ENCODE measurements at places on chromosomes 5 and 9. TPM values are rescaled to one million over a fixed set of nuclear protein-coding genes. Genes with fewer than 3 reads are reported as not detected.

GRCh38 chr5:16687898-16688297 lies 71.1 kb upstream of the RETREG1 start:
- 0 out of 2 replicates have a peak, but pooled peaks cover 3% of the 10 kb centered on the region for H3K36me3 ChIP-seq
- DNase-seq = no peak
- H3K27me3 ChIP-seq = no peaks in the 10 kb centered on the region
- no peak overlapping the region for H3K4me3 ChIP-seq
- H3K27ac ChIP-seq = no peak overlapping the region

- no peak overlapping the region for H3K27ac ChIP-seq
- H3K4me1 ChIP-seq = no peaks in the 10 kb centered on the region
- H3K36me3 ChIP-seq = no peaks in the 10 kb centered on the region
These were observed 15.6 kb upstream of the NREP start for GRCh38 chr5:111772456-111773122.

DNA sequence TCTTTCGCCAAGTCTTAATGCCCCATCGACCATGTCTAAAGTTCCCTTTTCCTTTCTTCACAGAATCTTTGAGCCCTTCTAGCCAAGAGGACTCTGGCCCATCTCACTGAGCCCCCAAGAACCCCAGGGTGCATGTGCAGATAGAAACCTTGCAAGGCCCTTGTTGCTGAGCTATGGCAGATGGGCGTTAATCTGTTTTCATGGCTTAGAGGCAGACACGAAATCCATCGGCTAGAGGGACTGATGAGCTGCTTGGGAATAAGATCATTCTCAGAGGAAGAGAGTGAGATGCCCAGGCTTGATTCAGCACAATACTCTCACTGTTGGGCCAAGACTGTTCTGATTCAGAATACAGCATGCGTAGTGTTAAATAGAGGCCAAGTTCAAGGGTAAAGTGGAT lies 262.5 kb upstream of the C9orf72 start:
- no peaks in the 10 kb centered on the region for H3K36me3 ChIP-seq
- no peaks in the 10 kb centered on the region for H3K27me3 ChIP-seq
- H3K27ac ChIP-seq = no peak overlapping the region
- no peak for DNase-seq
- no peaks in the 10 kb centered on the region for H3K4me1 ChIP-seq
- no peak overlapping the region for H3K4me3 ChIP-seq

DNA sequence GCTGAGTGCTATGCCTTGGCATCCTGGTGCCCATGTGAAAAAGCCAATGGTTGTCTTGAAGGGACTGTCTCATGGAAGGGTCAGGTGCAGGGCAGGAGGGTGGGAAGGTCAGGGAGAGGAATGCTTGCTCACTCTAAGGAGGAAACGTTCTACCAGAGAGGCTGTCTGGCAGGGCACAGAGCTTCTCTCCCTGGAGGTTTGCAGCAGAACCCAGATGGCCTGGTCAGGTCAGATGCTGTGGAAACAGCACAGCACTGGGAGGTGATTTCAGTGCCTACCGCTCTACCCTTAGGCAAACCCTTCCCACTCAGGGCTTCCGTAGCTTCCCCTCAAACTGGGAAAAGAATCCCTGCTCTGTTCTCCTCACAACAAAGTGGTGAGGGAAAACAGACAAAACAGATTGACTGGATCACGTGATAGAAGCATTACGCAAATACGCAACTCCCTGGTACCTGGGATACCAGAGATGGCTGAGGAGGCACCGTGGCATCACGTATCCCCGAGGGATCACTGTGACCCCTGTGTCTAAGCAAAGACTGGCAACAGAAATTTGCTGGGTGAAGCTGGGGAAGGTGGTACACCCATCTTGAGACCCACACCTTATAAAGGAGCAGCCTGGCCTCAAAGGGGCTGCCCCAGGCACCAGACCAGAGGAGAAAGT lies 3.9 kb upstream of the MGAT1 start:
- DNase-seq = peak; percentile 80
- H3K36me3 ChIP-seq = 0 out of 2 replicates have a peak, but pooled peaks cover 3% of the 10 kb centered on the region
- H3K4me3 ChIP-seq = peak overlapping the region; percentile 95
- no peaks in the 10 kb centered on the region for H3K27me3 ChIP-seq

- H3K27ac ChIP-seq = no peak overlapping the region
- no peaks in the 10 kb centered on the region for H3K4me1 ChIP-seq
- H3K36me3 ChIP-seq = no peaks in the 10 kb centered on the region
These were observed 133.7 kb downstream of the NUDT12 start for GRCh38 chr5:103428923-103429322.

DNA sequence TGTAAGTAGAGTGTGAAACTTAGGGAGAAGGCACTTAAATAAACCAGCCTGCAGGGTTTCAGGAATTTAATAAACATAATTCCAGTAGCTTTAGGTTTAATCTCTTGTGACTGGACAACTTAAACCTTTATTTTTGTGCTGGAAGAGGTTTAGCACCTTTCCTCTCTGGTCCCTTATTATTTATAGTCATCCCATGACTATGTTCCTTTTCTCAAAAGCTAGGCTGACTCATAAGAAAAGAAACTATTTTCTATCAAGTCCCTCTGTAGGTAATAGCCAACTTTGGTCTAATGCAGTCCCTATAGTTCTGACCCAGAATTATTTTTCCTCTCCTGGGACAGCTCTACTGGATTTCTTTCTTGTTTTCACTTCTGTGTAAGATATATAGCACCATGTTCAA lies 588.9 kb downstream of the NR2F1-AS1 start:
- no peak overlapping the region for H3K27ac ChIP-seq
- no peaks in the 10 kb centered on the region for H3K4me1 ChIP-seq
- no peaks in the 10 kb centered on the region for H3K36me3 ChIP-seq
- H3K4me3 ChIP-seq = no peak overlapping the region
- no peaks in the 10 kb centered on the region for H3K27me3 ChIP-seq
- no peak for DNase-seq

DNA sequence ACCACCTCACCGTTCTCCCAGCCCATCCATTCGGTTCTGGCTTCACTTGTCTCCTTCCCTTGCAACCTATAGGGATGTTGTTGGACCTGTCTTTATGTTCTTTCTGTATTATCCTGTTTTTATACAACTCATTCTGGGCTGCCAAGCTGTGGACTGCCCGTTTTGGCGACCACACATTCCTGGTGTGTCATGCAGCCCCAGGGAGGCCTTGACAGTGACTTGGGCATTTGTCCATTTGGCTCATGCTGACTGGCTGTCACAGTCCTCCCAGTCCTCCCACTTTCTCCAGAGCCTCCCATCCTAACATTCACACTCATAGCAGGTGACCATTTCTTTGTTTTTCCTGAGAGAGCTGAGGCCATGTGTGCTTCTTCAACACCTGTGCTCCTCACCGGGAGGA lies 136.4 kb downstream of the SLF1 start:
- DNase-seq = no peak
- H3K36me3 ChIP-seq = no peaks in the 10 kb centered on the region
- no peaks in the 10 kb centered on the region for H3K4me1 ChIP-seq
- H3K27me3 ChIP-seq = no peaks in the 10 kb centered on the region
- no peak overlapping the region for H3K4me3 ChIP-seq

DNA sequence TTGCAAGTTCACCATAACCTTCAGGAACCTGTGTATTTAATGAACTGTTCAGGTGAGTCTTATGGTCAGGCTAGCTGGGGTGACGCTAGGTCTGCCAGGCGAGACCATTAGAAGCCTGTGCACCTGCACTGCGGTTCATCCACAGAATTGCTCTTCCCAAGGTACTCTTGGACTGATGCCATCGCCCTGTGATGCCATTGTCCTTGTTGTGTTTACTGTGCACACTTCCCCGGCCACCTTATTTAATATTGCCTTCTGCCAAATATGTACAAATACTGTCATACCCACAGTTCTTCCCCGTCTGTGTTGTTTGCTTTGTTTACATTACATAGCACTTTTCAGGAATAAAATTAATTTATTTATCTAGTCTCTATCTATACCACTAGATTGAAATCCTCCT lies 66.3 kb downstream of the RCL1 start:
- no peak overlapping the region for H3K27ac ChIP-seq
- H3K36me3 ChIP-seq = no peaks in the 10 kb centered on the region
- H3K4me1 ChIP-seq = no peaks in the 10 kb centered on the region
- no peak for DNase-seq

DNA sequence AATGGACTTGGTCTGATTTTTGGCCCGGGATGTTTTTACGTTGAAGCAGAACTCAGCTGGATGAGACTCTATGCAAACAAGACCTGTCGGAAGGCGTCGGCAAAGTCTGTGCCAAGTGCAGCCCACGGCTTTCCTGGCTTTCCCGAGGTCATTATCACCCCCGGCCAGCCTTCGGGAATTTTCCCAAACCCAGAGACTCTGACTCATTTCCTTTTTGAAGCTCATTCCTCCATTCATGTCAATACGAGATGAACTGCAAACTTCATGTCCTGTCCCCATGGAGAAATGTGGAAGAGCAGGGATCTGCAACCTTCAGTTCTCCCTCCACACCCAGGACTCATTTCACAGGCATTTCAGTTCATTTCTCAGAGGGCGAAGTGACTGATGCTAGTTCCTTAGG lies 95.3 kb downstream of the IRX2 start:
- no peak overlapping the region for H3K4me3 ChIP-seq
- H3K36me3 ChIP-seq = no peaks in the 10 kb centered on the region
- H3K4me1 ChIP-seq = no peaks in the 10 kb centered on the region
- no peak for DNase-seq
- H3K27me3 ChIP-seq = peaks cover 82% of the 10 kb centered on the region

- no peak overlapping the region for H3K4me3 ChIP-seq
- peak; percentile 90 for DNase-seq
- H3K4me1 ChIP-seq = peaks cover 5% of the 10 kb centered on the region
- no peaks in the 10 kb centered on the region for H3K36me3 ChIP-seq
These were observed 19.6 kb upstream of the ARL15 start for GRCh38 chr5:54329731-54330709.

DNA sequence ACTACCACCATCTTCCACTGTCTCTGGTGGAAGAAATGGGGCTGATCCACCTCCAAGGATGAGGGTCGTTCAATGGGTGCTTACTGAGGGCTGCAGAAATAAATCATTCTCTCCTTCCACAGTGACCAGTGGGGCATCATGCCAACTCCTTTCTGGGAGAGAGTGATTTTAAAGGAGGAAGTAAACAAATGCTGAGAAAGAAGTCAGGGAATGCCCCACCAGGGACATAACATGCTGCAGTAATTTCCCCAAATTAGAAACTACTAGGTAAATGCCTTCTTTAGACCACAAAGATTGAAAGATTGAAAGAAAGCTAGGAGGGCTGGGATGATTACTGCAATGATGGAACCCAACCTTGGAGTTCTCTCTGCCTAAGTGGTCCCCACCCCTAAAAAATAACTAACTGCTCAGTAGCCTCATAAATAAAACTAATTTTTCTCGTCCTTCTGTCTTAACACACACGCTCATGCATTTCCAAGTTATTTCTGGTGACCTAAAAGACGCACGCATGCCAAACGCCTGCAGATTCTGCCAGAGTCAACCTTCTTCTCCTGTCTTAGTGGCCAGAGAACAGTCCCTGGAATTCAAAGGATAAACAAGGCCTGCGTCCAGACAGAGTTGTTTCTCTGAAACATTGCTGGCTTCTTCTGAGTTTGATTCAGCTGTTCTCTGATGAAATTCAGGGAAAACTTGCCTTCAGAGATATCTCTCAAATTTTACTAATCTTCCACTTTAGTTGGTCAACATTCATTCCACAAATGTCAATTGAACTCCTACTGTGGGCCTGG lies 250.0 kb downstream of the NR3C1 start:
- H3K27me3 ChIP-seq = no peaks in the 10 kb centered on the region
- no peaks in the 10 kb centered on the region for H3K36me3 ChIP-seq
- DNase-seq = no peak
- H3K4me1 ChIP-seq = peaks cover 15% of the 10 kb centered on the region
- H3K4me3 ChIP-seq = no peak overlapping the region
- no peak overlapping the region for H3K27ac ChIP-seq

GRCh38 chr5:95076395-95077185 lies 208.3 kb downstream of the MCTP1 start:
- no peaks in the 10 kb centered on the region for H3K27me3 ChIP-seq
- DNase-seq = no peak
- H3K27ac ChIP-seq = no peak overlapping the region
- H3K4me1 ChIP-seq = no peaks in the 10 kb centered on the region
- H3K36me3 ChIP-seq = no peaks in the 10 kb centered on the region

DNA sequence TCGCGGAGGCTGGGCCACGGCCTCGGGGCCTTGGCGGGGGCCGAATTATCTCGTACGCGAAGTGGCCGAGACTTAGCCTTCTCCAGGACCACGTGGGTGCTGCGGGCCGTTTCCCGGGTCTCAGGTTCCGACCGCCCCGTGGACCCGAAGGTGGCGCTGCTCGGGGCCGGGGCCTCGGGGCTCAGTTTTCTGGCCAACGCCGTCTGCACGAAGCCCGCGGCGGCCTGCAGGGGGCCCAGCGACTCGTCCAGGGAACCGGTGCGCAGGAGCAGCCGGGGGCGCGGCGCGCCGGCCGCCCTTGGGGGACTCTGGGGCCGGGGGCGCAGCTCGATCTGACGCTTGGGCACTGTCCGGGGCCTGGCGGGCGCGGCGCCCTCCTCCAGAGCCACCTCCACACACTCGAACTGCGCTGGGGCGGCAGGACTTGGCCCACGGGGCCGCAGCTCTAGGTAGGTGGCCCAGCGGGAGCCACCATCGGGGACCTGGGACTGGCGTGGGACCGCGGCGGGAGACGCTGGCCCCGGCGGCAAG lies 716 bp downstream of the PROB1 start:
- peaks cover 36% of the 10 kb centered on the region for H3K4me1 ChIP-seq
- H3K36me3 ChIP-seq = no peaks in the 10 kb centered on the region
- DNase-seq = no peak
- H3K27me3 ChIP-seq = no peaks in the 10 kb centered on the region

- H3K4me1 ChIP-seq = no peaks in the 10 kb centered on the region
- no peak overlapping the region for H3K4me3 ChIP-seq
- no peaks in the 10 kb centered on the region for H3K36me3 ChIP-seq
- peaks cover 40% of the 10 kb centered on the region for H3K27me3 ChIP-seq
- H3K27ac ChIP-seq = no peak overlapping the region
These were observed 348.7 kb downstream of the SLIT3 start for GRCh38 chr5:168952196-168952595.

- no peak overlapping the region for H3K27ac ChIP-seq
- no peak for DNase-seq
- H3K4me1 ChIP-seq = no peaks in the 10 kb centered on the region
- H3K27me3 ChIP-seq = no peaks in the 10 kb centered on the region
- H3K36me3 ChIP-seq = no peaks in the 10 kb centered on the region
These were observed 27.9 kb upstream of the GLRX start for GRCh38 chr5:95850391-95850894.

DNA sequence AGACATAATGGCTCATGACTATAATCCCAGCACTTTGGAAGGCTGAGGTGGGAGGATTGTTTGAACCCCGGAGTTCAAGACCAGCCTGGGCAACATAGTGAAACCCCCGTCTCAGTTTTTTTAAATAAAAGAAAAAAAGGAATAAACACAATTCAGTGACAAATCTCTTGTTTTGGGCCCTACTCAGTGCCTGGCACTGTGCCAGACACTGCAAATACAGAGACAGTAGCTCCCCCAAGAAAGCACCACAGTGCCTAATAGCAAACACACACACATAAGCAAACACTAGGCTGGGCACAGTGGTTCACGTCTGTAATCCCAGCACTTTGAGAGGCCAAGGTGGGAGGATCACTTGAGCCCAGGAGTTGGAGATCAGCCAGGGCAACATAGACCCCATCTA lies 49.7 kb upstream of the GRHPR start:
- H3K36me3 ChIP-seq = no peaks in the 10 kb centered on the region
- DNase-seq = no peak
- no peak overlapping the region for H3K27ac ChIP-seq
- no peaks in the 10 kb centered on the region for H3K4me1 ChIP-seq
- no peak overlapping the region for H3K4me3 ChIP-seq
- H3K27me3 ChIP-seq = no peaks in the 10 kb centered on the region

- no peak overlapping the region for H3K27ac ChIP-seq
- no peaks in the 10 kb centered on the region for H3K27me3 ChIP-seq
- no peak overlapping the region for H3K4me3 ChIP-seq
- DNase-seq = no peak
- H3K4me1 ChIP-seq = no peaks in the 10 kb centered on the region
These were observed 586.4 kb downstream of the HTR1A start for GRCh38 chr5:63375851-63376250.

The AKNA gene
- 11.5 TPM for total RNA-seq

The SVEP1 gene
- total RNA-seq = 2.9 TPM

The TERT gene
- 2.2 TPM for total RNA-seq

The TAF11L5 gene
- not detected for total RNA-seq

The PPIC gene
- total RNA-seq = 22.3 TPM
